ENCODE measurements at places on chromosomes 5 and 9.

- no peak for DNase-seq
- no peaks in the 10 kb centered on the region for H3K27me3 ChIP-seq
- peaks cover 15% of the 10 kb centered on the region for H3K36me3 ChIP-seq
- no peak overlapping the region for H3K27ac ChIP-seq
- no peak overlapping the region for H3K4me3 ChIP-seq
- H3K4me1 ChIP-seq = no peaks in the 10 kb centered on the region
Observed at GRCh38 chr5:163473635-163474243, 13.3 kb downstream of the HMMR start.

DNA sequence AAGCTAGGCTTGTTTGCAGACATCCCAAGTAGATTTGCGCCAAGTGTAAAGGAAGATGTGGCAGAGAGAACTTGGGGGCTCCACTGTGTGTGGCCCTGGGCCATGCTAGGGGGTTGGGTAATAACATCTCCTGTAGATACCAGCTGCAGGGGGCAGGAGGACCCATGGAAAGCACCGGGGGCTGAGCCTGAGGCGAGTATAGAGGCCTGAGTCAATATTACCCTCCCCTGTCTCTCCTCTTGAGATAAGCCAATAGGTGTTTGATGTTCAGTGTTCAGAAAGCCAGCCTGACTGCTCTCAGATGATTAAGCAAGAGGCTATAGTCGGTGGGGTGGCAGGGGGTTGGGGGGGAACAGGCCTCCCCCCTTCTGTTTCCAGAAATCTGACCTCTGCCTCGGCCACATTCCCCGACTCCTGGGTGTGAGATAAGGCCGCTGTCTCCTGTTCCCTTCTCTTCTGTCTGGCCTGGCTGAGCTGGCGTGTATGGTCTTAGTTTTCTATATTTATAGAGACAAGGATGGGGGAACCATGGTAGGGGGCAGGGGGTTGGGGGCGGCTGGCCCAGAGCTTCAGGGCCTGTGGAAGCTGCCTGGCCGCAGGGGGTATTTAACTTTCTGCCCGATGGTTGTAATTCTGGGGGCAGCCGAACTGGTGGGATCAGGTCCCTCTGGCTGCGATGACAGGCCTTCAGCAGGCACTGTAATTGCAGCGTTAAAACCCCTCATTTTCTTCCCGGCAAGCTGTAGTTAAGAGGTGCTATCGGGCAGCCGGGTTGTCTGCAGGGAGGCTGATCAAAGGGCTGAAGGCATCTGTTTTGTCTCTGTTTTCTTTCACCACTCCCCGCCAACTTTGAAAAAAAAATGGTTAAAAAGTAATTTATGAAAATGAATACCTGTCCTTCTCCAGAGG lies 292.0 kb downstream of the NSG2 start:
- no peaks in the 10 kb centered on the region for H3K4me1 ChIP-seq
- H3K4me3 ChIP-seq = no peak overlapping the region
- H3K27ac ChIP-seq = no peak overlapping the region
- H3K27me3 ChIP-seq = no peaks in the 10 kb centered on the region
- no peak for DNase-seq

- no peaks in the 10 kb centered on the region for H3K27me3 ChIP-seq
- no peak overlapping the region for H3K4me3 ChIP-seq
- DNase-seq = no peak
- no peaks in the 10 kb centered on the region for H3K4me1 ChIP-seq
- H3K36me3 ChIP-seq = no peaks in the 10 kb centered on the region
- H3K27ac ChIP-seq = no peak overlapping the region
Observed at GRCh38 chr5:32042551-32042961, 131.6 kb downstream of the GOLPH3 start.

GRCh38 chr5:159178978-159179377 lies 30.4 kb downstream of the RNF145 start:
- no peaks in the 10 kb centered on the region for H3K36me3 ChIP-seq
- H3K4me1 ChIP-seq = no peaks in the 10 kb centered on the region
- H3K4me3 ChIP-seq = no peak overlapping the region

- DNase-seq = no peak
- no peaks in the 10 kb centered on the region for H3K27me3 ChIP-seq
- no peak overlapping the region for H3K27ac ChIP-seq
- no peaks in the 10 kb centered on the region for H3K36me3 ChIP-seq
Observed at GRCh38 chr9:131873335-131873734, 133.5 kb upstream of the RAPGEF1 start.

DNA sequence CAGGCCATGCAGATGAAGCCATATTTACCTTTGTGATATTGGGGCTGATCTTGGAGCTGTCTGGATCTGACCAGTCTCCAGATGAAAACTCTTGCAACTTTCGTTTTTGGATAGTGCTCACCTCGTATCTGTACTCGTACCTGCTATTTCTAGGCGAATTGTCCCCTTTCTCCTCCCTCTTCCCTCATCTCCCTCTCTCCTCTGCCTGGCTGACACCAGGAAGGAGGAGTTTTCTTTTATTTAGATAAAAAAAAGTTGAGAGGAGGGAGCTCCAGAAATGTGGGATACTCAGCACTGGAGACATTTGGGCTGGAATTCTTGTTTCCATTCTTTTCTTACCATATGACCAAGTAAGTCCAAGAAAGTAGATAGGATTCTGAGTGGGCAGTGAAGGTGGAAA lies 54.6 kb upstream of the ABL1 start:
- no peaks in the 10 kb centered on the region for H3K36me3 ChIP-seq
- no peaks in the 10 kb centered on the region for H3K4me1 ChIP-seq
- no peaks in the 10 kb centered on the region for H3K27me3 ChIP-seq
- no peak for DNase-seq

- no peaks in the 10 kb centered on the region for H3K36me3 ChIP-seq
- H3K27me3 ChIP-seq = peaks cover 15% of the 10 kb centered on the region
- H3K27ac ChIP-seq = no peak overlapping the region
- DNase-seq = no peak
- H3K4me3 ChIP-seq = peak overlapping the region; percentile 60
Observed at GRCh38 chr5:129904667-129905472, 605 bp downstream of the CHSY3 start.

- no peaks in the 10 kb centered on the region for H3K4me1 ChIP-seq
- no peaks in the 10 kb centered on the region for H3K27me3 ChIP-seq
- DNase-seq = no peak
- H3K36me3 ChIP-seq = no peaks in the 10 kb centered on the region
- no peak overlapping the region for H3K27ac ChIP-seq
Observed at GRCh38 chr9:72983512-72984225, 30.8 kb upstream of the ALDH1A1 start.

GRCh38 chr9:80873861-80874260 lies 815.5 kb downstream of the TLE1 start:
- no peaks in the 10 kb centered on the region for H3K36me3 ChIP-seq
- H3K4me1 ChIP-seq = no peaks in the 10 kb centered on the region
- no peaks in the 10 kb centered on the region for H3K27me3 ChIP-seq
- DNase-seq = no peak

- no peak overlapping the region for H3K4me3 ChIP-seq
- no peaks in the 10 kb centered on the region for H3K27me3 ChIP-seq
- H3K27ac ChIP-seq = no peak overlapping the region
- no peak for DNase-seq
Observed at GRCh38 chr5:43104057-43104456, 16.7 kb upstream of the ZNF131 start.

DNA sequence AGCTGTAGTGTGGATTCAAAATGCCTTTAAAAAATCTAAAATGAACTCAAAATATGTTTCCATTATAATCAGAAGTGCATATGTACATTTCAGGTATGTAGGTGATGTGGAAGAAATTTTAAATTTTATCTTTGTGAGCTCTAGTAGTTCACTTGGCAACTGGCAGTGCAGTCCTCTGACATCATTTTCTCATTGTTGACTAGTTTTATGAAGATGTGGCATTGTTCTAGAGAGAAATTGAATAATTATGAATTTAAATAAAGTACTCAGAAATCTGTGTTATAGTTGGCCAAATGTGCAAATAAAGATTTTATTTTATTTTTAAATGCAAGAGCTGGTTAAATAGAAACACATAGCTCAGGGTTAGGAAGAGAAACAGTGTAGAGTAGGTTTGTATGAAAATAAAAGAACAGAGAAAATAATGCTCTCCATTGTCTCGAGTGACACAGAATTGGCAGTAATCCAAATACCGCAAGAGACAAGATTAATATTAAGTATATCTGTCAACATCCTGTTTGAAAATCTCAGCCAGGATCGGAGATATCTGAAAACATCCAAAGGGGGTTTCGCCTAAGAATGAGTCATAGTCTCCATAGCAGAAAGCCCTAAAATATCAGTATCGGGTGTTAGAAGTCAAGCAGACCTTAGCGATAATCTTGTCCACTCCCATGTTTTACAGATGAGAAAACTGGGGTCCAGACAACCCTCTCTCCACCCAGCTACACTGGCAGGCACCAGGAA lies 189.4 kb downstream of the CCDC192 start:
- no peaks in the 10 kb centered on the region for H3K4me1 ChIP-seq
- H3K27ac ChIP-seq = no peak overlapping the region
- no peaks in the 10 kb centered on the region for H3K36me3 ChIP-seq
- no peaks in the 10 kb centered on the region for H3K27me3 ChIP-seq
- no peak for DNase-seq

DNA sequence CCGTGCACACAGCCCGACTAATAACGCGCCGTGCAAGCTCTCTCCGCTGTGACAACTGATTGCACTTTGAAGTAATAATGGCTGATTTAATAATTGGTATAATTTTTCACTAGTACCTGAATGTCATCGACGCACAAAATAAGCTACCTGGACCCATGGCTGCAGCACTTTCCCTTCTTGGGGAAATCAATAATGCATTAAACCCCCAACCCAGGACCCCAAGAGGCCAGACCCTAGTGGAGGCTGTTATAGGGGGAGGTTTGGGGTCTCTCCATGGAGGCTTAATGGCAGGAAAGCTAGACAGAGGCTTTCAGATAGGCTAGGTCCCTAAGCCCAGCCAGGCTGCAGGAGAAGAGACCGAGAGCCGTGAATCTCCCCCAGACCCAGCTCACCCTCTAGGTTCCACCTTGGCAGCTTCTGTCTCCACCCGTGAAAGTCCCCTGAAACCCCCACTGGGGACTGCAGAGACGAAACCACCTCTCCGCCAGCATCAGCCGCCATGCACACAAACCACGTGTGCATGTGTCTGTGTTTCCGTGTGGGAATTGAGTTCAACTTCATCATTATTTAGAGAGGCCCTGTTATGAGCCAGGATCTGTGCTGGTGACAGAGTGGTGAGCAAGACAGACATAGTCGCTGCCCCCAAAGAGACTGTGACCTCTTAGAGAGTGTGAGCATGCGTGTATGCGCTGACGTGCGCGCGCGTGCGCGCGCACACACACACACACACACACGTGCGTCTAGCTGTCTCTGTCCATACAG lies 168.6 kb upstream of the MVB12B start:
- no peak overlapping the region for H3K27ac ChIP-seq
- no peaks in the 10 kb centered on the region for H3K36me3 ChIP-seq
- no peak for DNase-seq
- H3K4me3 ChIP-seq = no peak overlapping the region

DNA sequence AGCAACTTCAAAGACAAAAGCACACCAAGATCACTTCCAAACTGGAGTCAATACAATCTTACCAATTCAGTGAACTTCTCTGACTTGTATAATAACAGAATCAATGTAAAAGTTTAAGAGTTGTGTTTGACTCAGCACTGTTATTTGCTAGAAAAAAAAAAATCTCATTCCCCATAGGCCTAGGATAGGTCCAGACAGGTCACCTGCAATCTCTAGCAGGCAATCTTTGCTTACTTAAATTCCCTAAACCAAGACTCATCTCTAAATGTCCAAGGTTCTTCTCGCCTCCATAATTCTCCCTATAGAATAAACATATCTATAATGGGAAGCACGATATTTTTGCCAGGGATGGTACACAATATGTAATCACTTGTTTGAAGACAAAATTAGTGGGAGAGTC lies 2.5 kb downstream of the FAM169A start:
- no peak for DNase-seq
- no peaks in the 10 kb centered on the region for H3K36me3 ChIP-seq
- H3K4me3 ChIP-seq = no peak overlapping the region

DNA sequence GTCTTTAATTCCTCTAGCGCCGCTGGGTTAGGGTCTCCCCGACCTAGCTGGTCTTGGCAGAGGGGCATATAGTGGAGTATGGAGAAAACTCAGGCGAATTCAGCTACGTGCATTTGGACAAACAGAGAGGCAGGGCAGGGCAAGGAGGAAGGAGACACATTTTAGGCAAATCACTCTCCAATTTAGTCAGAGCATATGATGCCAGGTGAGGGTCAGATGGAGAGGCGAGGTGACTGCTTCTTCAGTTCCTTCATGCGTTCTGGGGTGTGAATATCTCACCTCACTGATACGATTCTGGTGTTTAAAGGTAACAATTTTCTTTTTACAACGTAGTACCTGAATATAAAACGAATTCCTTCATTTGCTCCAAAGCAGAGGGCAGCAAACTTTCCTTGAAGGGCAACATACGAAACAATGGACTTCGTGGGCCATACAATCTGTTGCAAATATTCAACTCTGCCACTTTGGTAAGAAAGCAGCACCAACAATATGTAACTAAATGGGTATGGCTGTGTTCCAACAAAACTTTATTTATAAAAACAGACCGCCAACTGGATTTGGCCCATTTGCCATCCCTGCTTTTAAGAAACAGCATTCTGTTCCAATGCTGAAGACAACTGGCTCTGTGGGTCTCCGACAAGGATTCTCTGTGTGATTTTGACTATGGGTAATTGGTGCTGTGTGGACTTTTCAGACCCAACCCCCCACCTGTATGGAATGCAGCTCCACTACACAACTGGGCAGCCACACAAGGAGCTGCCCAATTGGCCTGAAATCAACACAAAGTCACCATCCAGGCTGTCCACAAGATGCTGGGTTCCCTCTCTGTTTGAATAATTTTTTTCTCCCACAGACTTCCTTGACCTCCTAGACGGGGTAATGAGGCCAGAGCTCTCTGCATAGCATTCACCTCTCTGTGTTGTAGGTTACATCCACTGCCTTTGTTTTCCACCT lies 53.8 kb downstream of the RAPGEF1 start:
- no peak overlapping the region for H3K27ac ChIP-seq
- H3K36me3 ChIP-seq = no peaks in the 10 kb centered on the region
- no peak overlapping the region for H3K4me3 ChIP-seq

GRCh38 chr9:122991370-122991830 lies 42.1 kb upstream of the GPR21 start:
- H3K4me3 ChIP-seq = no peak overlapping the region
- DNase-seq = no peak
- H3K36me3 ChIP-seq = peaks cover 2% of the 10 kb centered on the region

DNA sequence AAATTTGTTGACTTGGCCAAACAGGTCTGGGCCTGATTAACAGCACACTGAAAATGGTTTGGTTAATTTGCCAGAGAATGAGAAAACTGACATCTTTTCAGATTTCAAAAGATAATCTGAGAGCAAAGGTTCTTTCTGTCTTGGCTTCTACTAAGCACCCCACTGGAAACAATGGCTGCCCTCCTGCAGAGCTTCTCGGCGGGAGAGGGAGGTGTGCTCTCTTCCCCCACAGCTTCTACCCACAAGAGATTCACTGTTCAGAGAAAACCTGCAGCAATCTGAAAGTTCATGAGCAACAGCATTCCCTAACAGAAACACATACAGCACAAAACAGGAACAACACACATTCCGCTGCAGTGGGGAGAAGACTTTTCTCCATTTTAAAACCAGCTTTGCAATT lies 3.0 kb downstream of the DNAH5 start:
- H3K4me3 ChIP-seq = no peak overlapping the region
- H3K36me3 ChIP-seq = no peaks in the 10 kb centered on the region
- H3K4me1 ChIP-seq = peaks cover 1% of the 10 kb centered on the region
- H3K27me3 ChIP-seq = no peaks in the 10 kb centered on the region

All from iPS DF 6.9 (cell line).